Eye (tissue), 1 donor: ENCODE measurements at places on chromosomes 7 and 10.

DNA sequence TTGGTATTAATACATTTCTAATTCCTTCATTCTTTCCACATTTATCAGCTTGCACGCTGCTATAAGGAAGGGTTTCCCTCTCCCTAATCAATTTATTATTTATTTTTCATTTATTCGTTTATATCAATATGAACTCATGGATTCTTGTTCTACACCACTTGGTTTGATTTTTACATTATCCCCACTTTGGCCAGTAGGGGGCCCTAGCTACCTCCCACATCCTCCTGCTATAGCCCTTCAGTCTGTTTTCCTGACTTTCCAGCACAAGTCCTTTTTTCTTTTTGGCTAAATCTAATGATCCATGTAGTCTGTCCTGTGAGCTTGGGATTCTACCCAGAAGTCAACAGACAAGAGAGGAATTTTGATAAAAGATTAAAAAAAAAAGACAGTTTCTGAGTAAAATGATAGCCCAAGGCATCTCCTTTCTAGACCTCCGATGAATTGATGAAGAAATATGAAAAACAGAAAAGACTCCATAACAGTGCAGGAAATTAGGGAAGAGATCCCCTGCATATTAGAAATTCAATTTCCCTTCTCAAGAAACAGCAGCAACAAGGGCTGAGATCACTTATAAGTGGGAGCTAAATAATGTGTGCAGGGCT, 47.7 kb downstream of the LYZL2 start:
- peak; percentile 67 for DNase-seq

- no peak for DNase-seq
Measured at GRCh38 chr7:97819161-97819560, 53.0 kb downstream of the ASNS start.

- no peak for DNase-seq
Measured at GRCh38 chr7:41900532-41900931, 197.6 kb upstream of the INHBA start.

GRCh38 chr10:129280908-129281586, 186.0 kb upstream of the MGMT start:
- DNase-seq: no peak

GRCh38 chr7:34081935-34082334, 176.6 kb downstream of the BMPER start:
- no peak for DNase-seq

- DNase-seq: peak; percentile 87
Measured at GRCh38 chr7:95608359-95609173, 12.2 kb upstream of the PDK4 start.

- peak; percentile 15 for DNase-seq
Measured at GRCh38 chr10:44470784-44471183, 85.9 kb upstream of the CXCL12 start.

- no peak for DNase-seq
Measured at GRCh38 chr7:80612880-80613279, 25.6 kb upstream of the CD36 start.

DNA sequence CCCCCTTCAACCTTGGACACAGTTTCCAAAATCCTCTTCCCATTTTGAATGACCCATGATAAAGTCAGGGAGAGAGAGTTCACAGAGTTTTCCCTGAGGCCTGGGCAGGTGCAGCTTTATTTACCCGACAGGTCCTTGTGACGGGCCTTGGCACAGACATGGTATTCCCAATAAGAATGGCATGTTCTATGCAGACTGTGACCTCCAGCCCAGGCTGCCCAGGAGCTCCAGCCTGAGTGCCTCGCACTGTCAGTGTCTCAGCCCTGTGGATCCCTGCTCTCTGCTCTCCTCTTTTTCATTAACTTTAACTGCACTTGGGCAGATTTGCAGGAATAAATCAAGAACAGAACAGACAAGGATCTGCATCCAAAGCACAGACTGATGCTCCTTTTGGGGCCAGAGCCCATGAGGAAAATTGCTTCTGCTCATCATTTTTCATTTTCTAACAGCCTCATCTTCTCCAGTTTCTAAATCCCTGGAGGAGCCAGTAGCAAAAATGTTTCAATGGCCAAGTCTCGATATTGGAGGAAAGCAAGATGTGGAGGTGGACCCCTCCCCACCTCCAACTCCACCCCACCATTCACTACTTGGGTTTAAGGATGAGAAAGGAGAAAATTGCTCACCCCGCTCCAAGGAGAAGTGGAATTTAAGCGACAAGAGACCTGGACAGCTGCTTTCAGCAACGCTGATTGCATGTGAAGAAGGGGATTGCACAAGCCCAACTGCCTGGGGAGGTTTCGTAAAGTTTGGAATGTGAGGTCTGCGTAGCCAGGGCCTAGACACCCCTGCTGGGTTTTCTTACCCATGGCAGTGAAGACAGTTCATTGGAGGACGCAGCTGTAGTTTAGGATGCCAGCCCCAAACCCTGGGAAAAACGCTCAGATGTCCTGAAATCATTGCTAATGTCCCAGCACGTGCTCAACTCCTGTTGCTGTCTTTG, 225.9 kb downstream of the WDR11 start:
- peak; percentile 45 for DNase-seq

- DNase-seq: peak; percentile 46
Measured at GRCh38 chr7:105268056-105268455, 120.7 kb downstream of the SRPK2 start.

GRCh38 chr10:32943395-32943794, 14.6 kb downstream of the ITGB1 start:
- no peak for DNase-seq

- DNase-seq: no peak
Measured at GRCh38 chr7:35874886-35875285, 74.0 kb downstream of the SEPTIN7 start.

- DNase-seq: no peak
Measured at GRCh38 chr7:85928500-85928899, 715.2 kb upstream of the GRM3 start.

GRCh38 chr7:93992421-93993110, 11.6 kb downstream of the BET1 start:
- DNase-seq: no peak

DNA sequence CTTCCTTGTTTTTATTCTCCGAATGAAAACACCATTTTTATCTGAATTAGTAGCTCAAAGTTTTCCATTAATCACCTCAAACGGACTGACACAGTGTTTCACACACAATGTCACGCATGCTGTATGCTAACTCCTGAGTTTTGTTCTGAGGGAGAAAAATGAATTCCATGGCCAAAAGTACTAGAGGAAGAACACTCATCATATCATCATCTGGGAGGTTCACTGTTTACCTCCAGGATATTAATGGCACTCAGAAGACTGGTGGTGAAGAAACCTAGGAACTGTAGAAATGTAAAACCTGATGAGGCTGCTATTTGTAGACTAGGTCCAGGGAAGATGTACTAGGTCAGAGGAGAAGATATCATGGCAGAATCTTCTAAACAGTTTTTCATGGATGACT, 395.6 kb upstream of the ETV1 start:
- DNase-seq: no peak

- DNase-seq: no peak
Measured at GRCh38 chr7:108124820-108125219, 5.3 kb downstream of the LAMB4 start.

DNA sequence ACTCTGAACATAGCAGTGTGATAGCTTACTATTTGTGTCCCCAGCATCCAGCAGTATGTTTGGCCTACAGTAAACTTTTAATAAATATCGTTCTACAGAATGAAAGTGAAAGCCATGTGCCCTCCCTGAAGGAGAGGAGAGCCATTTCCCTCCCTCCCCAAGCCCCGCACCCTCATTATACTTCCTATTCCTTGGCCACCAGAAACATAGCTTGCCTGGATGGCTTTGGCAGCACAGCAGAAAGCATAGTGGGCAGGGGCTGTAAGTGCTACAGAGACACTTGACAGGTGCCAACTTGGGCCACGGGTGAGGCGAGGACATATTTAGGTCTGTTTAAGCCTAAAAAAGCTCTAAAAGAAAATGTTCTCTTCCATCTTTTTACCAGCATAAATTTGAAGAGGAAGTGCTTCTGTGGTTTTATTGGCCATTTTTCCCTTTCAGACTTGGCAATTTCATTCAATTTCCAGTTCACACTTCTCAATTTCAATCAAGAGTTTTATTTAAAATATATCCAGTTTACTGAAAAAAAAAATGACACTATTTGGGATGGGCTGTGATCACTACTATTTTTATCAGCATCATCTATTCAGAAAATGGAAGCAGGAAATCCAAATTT, 12.7 kb downstream of the HHEX start:
- peak; percentile 4 for DNase-seq

- peak; percentile 76 for DNase-seq
Measured at GRCh38 chr7:115676080-115676479, 354.5 kb downstream of the TFEC start.

DNA sequence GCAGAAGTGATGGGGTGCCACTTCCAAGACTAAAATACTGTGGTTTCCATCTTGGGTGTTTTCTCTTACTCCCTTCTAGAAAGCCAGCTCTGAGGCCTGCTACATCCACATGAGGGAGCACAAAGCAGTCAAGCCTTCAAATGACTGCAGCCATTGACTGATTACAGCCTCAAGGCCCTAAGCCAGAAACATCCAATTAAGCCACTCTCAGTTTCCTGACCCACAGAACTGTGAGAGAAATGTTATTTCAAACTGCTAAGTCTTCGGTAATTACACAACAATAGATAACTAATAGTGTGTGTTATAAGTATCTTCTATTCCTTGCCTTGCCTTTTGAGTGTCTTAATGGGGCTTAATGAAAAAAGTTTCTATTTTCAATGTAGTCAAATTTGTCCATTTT, 24.8 kb downstream of the BRAF start:
- peak; percentile 59 for DNase-seq

DNA sequence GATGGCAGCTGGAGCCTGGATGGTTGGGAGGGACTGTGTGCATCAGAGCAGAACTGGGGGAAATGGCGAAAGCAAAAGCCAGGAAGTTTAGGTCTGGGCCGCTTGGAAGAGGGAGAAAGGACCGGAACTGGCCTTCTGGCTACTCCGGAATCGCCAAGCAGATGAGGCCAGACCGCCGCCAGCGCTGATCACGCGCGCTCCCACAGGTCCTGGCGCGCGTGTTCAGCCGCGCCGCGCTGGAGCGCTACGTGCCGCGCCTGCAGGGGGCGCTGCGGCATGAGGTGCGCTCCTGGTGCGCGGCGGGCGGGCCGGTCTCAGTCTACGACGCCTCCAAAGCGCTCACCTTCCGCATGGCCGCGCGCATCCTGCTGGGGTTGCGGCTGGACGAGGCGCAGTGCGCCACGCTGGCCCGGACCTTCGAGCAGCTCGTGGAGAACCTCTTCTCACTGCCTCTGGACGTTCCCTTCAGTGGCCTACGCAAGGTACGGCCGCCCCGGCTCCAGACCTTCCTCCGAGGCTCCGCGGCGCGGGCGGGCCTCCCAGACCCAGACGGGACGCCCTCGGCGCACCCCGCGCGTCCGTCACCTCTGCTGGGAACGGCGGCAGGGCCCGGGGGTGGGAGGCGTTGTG, 2.0 kb downstream of the CYP26C1 start:
- peak; percentile 79 for DNase-seq

DNA sequence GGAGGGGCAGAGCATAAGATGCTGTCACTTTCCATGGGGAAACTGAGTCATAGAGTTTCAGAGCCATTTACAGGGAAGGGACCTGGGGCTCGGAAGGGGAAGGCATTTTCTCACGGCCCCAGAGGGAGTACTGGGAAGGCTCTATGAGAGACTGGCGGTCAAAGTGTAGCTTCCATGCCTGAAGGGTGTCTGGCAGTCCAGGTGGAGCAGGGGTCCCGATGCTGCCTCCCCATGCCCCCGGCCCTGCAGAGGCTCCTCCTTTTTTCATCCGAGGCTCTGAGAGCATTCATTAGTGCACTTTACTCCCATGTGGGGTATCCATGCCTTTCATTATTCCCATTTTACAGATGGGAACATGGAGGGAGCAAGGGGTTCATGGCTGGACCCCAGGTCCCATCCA, 27.9 kb upstream of the PCBD1 start:
- no peak for DNase-seq

DNA sequence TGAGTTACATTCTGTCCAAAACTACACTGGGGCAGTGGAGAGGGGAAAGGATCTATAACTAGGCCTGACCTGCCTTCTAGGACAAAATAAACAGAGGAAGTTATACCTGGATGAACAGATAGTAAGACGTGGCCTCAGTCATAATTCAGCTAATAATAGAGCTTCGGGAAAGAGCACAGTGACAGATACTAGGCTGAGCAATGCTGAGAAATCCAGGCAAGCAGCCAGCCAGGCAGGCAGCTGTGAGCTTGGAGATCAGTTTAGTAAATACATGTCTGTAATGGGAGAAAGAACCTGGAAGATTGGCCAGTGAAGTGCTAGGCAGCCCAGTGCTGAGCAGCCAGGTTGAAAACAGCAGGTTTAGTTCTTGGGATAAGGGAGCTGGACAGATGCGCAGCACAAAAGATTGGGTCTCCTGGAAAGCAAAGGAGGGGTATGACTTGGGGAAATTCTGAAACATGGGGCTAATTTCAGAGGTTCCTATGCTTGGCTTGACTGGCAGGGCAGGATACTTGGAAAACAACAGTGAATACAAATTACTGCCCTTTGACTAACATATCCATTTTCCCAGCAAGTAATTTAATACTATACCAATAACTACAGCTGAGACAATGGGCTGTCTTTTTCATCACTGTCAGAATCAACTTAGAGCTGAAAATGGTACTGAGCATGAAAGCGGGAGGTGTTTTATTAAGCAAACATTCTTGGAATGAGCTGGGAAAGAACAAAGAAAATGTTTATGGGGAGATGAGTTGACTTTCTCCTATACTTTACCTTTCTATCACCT, 140.8 kb downstream of the DGKB start:
- DNase-seq: peak; percentile 40

- no peak for DNase-seq
Measured at GRCh38 chr10:86335257-86335656, 31.3 kb downstream of the GRID1 start.

- peak; percentile 56 for DNase-seq
Measured at GRCh38 chr7:95798401-95798930, 26.1 kb downstream of the DYNC1I1 start.

GRCh38 chr7:94643771-94644545, 12.0 kb downstream of the SGCE start:
- DNase-seq: no peak

- no peak for DNase-seq
Measured at GRCh38 chr10:17161775-17162174, 32.2 kb upstream of the CUBN start.

DNA sequence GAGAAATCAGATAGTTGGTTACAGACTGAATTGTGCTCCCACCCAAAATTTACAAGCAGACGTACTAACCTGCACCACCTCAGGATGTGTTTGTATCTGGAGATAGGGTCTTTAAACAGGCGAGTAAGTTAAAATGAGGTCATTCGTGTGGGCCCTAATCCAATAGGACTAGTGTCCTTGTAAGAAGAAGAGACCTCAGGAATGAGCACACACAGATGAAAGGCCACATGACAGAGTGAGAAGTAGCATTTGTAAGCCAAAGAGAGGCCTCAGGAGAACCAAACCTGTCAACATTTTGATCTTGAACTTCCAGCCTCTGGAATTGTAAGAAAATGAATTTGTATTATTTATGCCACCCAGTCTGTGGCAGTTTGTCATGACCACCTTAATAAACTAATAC, 149.5 kb upstream of the VWC2 start:
- DNase-seq: peak; percentile 20

GRCh38 chr7:129569811-129570215, 41.7 kb upstream of the NRF1 start:
- DNase-seq: no peak
